Neural crest cell (in vitro differentiated cells): ENCODE measurements at places on chromosomes 6 and 20.

DNA sequence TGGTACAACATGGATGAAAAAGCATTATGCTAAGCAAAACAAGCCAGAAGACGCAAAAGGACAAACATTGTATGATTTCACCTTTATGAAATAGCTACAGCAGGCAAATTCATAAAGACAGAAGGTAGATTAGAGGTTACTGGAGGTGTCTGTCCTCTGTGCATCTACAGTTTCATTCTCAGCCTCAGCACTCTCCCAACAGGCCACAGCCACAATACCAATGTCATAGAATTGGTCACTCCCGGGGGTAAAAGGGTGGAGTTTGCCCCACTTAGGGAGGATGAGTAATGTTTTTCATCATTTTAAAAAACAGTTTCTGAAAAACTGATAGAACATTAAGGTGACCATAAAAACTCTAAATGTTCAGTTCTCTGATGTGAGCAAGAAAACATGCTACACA lies 17.2 kb upstream of the TMX4 start:
- DNase-seq, result no peak

DNA sequence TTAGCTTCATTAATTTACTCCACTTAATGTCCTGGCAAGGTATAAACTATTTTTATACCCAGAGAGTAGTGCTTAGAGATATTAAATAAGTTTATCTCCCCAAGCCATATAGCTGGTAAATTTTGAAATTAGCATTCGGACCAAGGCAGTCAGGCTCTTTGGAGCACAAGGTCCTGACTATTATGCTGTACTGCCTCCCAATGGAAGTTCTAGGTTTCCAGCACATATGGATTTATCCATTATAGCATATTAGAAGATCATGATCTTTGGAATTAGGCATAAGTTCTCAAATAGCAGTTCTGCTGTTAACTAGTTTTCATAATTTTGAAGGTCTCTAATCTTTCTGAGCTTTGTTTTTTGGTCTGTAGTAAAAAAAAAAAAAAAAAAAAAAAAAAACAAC lies 835.3 kb upstream of the EPHA7 start:
- no peak for DNase-seq

DNA sequence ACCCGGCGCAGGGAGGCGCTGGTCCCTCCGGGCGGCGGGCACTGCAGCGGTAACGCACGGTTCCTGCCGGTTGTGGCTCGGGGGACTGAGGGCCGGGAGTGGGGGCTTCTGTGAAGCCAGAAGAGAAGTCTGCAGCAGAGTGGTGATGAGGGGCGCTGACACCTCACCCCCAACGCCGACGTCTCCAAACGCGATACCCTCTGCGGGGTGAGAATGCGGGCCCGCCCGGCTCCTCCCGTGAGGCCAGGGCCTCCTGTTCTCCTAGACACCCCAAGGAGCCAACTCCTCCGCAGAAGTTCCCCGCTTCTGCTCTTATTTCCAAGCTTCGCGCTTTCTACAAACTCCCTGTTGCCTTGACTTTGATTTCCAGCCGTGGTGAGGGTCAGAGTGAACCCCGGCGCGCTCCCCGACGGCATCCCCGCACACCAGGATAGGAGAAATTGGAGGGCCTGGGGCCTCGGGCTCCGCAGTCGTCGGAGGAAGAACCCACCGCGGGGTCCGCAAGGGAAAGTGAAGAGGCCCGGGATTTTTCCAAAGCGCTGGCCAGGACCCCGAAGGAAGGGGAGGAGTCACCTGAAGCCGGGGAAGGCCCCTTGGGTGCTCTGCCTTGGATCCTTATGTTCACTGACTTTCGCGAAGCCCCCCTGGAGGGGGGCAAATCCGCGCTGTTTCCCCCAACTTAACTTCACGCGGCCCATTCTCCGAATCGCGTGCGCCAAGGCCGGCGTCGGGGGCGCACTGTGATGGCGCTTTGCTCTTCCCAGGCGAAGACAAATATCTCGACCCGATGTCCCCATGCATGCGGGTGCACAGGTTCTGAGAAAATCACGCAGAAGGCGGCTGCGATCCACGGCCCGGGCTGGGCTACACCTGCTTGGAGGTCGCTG lies 3.1 kb upstream of the INSM1 start:
- DNase-seq, result no peak

DNA sequence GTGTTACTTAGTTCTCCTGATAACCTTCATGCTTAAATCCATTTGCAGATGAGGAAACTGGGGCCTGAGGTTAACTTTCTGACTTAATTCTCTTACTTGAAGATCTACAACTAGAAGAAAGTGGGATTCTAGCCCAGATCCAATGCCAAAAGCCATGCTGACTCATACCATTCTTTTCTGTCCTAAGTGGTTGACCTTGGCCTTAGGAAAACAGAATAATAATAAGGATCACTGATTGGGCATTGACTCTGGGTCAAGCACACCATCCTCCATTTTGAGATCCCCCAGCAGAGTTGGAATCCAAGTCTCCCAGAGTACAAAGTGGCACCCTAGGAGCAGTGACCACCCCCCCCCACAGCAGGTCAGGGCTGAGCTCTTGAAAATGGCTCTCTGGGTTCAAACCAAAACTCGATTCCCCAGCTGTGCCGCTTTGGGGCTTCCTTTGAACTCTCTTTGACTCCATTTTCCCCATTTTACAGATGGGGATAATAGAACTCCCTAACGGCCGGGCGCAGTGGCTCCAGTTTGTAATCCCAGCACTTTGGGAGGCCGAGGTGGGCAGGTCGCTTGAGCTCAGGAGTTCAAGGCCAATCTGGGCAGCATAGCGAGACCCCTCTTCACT lies 12.8 kb upstream of the ZNF217 start:
- DNase-seq, result no peak

DNA sequence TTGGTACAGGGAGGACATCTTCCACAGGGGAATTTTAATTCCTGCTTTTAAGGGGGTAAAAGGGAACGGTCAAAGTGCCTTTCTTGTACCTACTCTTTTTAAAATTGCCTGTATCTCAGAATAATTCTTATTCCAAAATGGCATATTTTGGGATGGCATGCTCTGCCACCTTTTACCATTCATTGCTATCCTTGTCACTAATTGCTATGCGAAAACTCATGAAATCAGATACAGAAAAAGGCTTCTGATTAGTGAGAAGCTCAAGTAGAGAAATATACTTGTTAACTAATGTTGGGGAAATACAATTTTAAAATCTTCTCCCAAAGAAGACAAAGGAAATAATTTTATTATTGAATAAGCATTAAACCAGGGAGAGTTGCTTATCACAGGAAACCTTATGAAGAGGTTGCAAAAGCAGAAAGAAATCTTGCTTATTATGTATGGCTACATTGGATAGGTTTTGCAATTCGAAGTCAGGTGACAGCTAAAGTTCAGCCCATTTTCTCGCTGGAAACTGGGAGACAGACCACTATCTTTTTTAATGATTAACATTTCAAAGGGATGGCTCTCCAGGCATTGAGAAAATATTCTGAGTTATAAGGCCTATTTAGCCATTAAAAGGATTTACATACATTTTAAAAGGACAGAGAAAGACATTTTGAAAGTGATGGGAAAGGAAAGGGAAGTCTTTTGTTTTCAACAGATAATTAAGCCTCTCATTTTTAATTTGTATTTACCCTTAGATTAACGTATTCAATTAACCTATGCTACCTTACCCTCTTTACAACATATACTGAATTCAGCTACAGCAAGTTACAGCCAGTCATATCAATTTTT lies 110.3 kb upstream of the PRSS16 start:
- no peak for DNase-seq

- no peak for DNase-seq
These were observed 117.0 kb downstream of the PCSK2 start for GRCh38 chr20:17343656-17344452.

GRCh38 chr6:144327081-144327480 lies 41.9 kb downstream of the UTRN start:
- DNase-seq, result no peak

DNA sequence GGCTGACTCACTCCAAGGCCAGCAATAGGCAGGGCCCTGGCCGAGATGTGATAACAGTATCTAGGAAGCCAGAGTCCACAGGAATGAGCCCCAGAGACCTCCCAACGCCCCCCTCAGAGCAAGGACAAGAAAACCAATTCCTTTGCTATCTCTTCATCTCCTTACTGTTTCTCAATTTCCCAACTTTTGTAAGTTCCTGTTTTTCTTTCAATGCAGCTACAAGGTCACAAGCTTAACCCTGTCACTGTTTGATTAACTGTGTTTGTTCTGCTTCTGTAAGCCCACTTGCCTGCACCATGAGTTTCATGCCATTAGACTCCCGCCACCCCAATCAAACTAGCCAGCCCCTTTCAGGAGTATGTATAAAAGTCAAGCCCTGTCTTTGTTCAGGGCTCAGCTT lies 3.5 kb downstream of the FKBP1C start:
- no peak for DNase-seq

DNA sequence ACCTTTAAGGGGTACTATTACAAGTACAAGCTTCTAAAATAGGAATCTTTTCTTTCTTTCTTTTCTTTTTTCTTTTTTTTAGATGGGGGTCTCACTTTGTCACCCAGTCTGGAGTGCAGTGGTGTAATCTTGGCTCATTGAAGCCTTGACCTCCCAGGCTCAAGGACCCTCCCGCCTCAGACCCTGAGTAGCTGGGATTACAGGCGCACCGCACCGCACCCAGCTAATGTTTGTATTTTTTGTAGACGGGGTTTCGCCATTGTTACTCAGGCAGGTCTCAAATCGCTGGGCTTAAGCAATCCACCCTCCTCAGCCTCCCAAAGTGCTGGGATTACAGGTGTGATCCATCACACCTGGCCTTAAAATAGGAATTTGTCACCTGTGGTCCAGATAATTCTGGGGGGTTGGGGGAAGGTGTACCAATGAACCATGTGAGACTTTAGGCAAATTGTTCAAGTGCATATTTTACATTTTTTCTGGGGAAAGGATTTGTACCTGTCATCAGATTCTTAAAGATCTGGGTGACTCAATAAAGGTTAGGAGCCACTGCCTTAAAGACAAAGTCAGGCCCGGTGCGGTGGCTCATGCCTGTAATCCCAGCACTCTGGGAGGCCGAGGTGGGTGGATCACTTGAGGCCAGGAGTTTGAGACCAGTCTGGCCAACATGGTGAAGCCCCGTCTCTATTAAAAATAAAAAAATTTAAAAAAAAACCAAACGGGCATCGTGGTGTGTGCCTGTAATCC lies 19.7 kb upstream of the SYNJ2 start:
- DNase-seq, result no peak

DNA sequence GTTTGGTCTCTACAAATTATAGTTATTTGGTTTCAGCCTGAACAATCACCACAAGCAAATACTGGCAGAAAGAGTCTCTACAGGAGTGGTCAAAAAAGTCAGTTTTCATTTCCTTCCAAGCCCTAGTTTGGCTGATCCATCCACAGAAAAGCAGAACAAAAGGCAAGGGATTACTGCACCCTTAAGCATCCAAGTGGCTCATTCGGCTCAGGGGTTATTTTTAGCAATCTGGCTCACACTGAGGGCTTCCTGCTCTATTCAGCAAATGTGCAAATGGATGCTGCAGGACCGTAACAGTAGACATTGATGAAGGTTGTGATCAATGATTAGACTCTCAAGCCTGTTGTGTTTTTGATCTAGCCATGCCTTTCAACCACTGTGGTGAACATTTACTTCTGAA lies 62.2 kb upstream of the FABP7 start:
- no peak for DNase-seq

DNA sequence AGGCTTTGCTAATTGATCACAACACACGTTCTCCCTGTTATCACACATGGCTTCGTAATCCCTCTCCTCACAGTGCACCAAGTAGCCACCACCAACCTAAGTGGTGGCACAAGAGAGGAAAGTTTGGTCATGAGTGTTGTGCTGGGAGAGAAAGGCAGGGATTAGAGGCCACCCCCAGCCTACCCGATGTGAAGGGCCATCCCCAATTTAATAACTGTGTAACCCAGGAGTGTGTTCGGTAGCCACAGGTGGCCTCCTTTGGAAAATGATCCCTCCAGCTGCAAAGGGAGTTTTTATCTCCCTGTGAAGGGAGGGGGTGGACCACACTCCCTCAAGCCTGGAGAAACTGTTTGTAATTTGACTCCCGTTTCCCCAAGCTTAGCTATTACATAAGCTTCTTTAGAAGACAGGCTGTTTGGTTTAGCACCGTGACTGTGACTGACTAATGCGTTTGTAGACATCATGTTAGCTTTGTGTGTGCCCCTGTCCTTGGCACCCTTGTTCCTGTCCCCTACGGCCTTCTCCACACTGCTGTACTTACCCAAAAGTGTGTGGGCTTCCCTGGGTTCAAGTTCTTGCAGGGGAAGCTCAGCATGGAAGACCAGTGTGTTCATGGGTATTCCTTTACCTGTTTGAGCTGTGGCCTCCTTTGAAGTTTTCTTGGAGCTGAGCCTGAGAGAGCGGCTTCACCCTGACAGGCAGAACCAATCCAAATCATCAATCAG lies 20.6 kb downstream of the PPP1R16B start:
- DNase-seq, result no peak

DNA sequence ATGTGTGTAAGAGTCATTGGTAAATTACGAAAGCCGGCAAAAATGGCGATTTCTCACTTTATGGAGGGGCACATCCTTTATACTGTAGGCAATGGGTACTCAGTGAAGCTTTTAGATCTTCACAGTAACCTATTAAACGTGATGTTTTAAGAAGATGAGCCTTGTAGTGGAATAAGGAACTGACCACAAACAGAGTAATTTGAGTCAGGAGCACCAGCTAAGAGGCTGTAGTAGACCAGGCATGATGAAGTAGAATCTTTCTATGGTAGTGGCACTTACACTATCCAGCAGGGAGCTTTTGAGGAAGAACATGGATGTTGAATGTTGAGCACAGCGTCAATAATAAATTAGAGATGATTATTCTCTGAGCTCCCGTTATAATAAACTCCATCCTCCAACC lies 65.9 kb downstream of the HIVEP2 start:
- DNase-seq, result no peak

GRCh38 chr6:30554962-30555815 lies 1.1 kb downstream of the GNL1 start:
- DNase-seq, result peak; percentile 45

GRCh38 chr6:20284672-20285071 lies 72.4 kb upstream of the MBOAT1 start:
- DNase-seq, result no peak

- no peak for DNase-seq
These were observed 123.8 kb upstream of the MLN start for GRCh38 chr6:33927616-33928015.

- DNase-seq, result no peak
These were observed 745 bp upstream of the AGPAT1 start for GRCh38 chr6:32176476-32177182.

- DNase-seq, result no peak
These were observed 792 bp upstream of the FUT9 start for GRCh38 chr6:96014846-96015517.

GRCh38 chr6:108872141-108872557 lies 23.9 kb downstream of the ARMC2 start:
- no peak for DNase-seq

DNA sequence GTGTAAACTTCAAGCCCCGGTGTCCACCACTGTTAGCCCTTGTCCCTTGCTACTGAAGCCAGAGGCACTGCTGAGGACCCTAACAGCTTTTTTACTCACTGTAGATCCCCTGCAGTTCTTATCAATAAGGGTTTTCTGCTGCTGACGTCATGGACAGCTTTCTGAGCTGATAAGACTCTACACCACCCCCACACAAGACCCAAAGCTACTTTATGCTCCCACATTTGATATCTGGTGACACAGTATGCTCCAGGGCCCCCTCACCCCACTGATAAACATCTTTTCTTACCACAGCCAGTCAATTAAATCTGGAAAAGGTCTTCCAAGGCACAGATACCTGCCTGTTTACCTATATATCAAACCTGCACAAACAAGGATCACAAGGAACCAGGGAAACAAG lies 65.3 kb downstream of the NUS1 start:
- no peak for DNase-seq

GRCh38 chr6:1930356-1930755 lies 315.0 kb downstream of the GMDS start:
- DNase-seq, result no peak

- DNase-seq, result no peak
These were observed 131.2 kb upstream of the AKAP12 start for GRCh38 chr6:151108548-151108947.
